ENCODE measurements at places on chromosomes 12 and 14. TPM values are rescaled to one million over a fixed set of nuclear protein-coding genes. Genes with fewer than 3 reads are reported as not detected.
A peak's percentile ranks its signal among the peaks of the same experiment; 100 is the strongest.

GRCh38 chr14:58862416-58863160, 224.8 kb downstream of the DACT1 start:
- DNase-seq: no peak

GRCh38 chr14:61434311-61434710, 112.9 kb downstream of the PRKCH start:
- no peak for DNase-seq

- no peak for DNase-seq
Observed at GRCh38 chr14:51613416-51613815, 38.3 kb upstream of the FRMD6 start.

DNA sequence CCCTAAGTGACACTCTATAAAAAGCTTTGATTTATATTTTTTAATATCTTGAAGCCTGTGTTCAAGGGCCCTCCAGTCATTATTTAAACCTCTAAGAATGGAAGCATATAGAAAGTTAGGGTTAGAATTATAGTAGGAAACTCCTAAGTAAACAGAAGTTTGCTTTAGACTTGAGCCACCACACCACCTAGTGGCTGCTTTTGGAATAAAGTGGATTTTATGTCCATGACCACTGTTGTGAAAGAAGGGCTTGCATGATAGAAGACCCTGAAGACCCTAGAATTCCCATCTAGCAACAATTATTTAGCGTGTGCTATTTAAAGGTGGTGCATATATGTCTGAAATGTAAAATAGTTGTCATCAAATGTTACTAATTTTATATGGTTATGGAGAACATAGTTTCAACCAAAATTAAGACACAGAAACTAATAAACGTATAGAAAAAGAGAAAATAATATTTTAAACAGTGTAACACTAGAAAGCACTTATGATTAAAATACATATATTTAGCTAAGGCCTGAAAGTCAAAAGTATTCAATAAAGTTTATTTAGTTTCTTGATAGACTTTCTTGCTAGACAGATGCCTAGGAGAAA, 21.3 kb downstream of the LRRIQ1 start:
- peak; percentile 48 for DNase-seq

The REM2 gene
- not detected for total RNA-seq

The ADCY4 gene
- 51.2 TPM for total RNA-seq

The ENDOU gene
- total RNA-seq: under 0.01 TPM

The ADAM21 gene
- total RNA-seq: 0.26 TPM

The ACOT4 gene
- total RNA-seq: 0.26 TPM

The SERPINA10 gene
- not detected for total RNA-seq

The TAS2R8 gene
- total RNA-seq: not detected

All from dermis microvascular lymphatic vessel endothelial cell (primary cell).